GM19239 (cell line): ENCODE measurements at places on chromosomes 2 and 18.

DNA sequence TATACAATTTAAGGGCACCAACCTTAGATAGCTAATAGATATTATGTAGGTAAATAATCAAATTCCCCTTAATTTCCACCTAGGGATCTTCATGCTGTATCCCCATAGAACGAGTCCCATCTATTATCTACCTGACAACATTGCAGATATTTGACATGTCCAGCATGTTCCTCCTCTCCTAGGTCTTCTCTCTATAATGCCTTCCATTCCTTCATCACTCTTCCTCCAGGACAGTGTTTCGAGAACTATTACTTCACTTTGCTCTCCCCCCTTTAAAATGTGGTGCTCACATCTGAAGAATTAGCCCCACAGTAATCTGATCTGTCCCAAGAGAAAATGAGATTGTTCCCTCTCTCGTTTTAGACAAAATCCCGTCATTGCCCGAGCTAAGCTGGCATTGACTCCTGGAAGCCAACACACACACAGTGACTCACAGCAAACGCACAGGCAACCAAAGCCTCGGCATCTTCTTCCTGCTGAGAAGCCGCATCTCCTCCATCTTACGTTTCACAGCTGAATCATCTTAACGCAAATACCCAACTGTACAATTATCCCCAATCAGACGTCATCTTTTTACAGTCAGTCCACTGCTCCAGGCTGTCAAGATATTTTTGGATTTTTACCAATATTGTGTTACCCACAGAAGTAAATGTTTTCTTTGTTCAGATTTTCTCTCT is 162.9 kb upstream of the AGAP1 start:
- DNase-seq = no peak

GRCh38 chr2:28950941-28951630 is 30.0 kb upstream of the TOGARAM2 start:
- no peak for DNase-seq

DNA sequence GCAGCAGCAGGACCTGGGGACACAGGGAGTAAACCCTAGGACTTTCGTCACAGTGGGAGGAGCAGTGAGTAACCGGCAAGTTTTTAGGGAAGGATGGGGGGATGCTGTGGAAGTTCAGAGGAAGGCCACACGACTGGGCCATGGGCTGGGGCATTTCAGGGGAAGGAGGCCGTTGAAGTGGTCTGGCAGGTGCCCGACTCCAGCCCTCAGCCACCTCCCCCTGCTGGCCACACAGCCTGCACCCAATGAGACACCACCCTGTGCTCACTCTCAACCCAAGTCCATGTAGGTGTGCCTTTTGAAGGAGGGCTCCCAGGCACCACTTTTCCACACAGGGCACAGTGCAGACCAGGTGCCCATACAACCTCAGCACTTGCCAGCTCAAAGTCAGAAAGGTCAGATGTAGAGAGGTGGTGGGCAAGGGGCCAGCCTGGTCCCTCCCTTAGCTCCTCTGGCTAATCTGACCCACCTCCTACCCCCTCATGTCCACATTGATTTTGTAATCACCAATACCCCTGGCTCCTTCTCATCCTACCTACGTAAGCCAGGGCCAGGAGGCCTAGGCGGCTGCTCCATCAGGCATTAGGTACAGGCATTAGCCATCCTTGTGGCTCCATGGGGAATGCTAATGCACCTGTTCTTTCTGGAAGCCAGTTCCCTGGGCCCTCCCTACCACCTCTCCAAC is 211.2 kb downstream of the SMAD2 start:
- DNase-seq = no peak

- no peak for DNase-seq
Measured at GRCh38 chr18:67919316-67919715, 402.8 kb upstream of the DSEL start.

DNA sequence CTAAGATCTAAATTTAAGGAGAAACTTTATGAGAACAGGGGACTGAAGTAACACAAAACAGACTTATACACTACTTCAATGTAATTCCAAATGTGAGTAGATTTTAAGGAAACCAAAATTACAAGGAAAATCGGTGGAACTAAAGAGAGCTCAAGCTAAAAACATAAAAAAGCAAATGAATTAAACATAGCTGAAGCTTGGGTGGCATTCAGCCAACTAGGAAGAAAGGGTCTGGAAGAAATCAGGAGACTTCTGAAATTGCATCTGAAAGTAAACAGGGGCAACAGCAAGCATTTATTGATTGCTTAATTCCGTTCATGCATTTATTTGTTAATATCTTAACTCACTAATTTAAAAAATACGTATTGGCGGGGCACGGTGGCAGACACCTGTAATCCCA is 727.3 kb upstream of the PKDCC start:
- no peak for DNase-seq

DNA sequence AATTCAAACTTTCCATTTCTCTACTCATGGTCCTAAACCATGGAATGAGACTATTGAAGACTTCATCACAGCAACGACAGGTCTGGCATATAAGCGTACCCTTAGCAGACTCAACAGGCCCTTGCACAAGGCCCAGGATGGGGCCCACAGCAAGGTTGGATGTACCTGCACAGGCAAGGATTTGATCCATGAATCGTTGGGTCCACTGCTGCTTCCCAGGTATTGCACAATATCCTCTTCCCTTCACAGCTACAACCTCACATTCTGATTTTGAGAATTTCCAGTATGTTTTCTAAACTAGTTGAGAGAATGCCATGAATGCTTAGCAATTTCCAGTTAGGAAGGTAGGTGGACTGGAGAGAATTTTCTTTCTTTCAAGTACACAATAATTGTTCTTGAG is 515.8 kb downstream of the SUCLG1 start:
- no peak for DNase-seq

GRCh38 chr2:188119112-188119838 is 172.4 kb upstream of the GULP1 start:
- no peak for DNase-seq

DNA sequence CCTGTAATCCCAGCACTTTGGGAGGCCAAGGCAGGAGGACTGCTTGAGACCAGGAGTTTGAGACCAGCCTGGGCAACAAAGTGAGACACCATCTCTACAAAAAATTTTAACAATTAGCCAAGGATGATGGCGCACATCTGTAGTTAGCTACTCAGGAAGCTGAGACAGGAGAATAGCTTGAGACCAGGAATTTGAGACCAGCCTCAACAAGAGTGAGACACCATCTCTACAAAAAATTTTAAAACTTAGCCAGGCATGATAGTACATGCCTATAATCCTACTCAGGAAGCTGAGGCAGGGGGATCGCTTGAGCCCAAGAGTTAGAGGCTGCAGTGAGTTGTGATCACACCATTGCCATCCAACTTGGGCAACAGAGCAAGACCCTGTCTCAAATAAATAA is 7.0 kb downstream of the MEMO1 start:
- DNase-seq = no peak

GRCh38 chr2:238132463-238133450 is 5.7 kb upstream of the KLHL30 start:
- no peak for DNase-seq

GRCh38 chr2:43460611-43461365 is 135.1 kb downstream of the THADA start:
- DNase-seq = no peak

GRCh38 chr2:231359948-231360347 is 35.6 kb upstream of the B3GNT7 start:
- DNase-seq = no peak

DNA sequence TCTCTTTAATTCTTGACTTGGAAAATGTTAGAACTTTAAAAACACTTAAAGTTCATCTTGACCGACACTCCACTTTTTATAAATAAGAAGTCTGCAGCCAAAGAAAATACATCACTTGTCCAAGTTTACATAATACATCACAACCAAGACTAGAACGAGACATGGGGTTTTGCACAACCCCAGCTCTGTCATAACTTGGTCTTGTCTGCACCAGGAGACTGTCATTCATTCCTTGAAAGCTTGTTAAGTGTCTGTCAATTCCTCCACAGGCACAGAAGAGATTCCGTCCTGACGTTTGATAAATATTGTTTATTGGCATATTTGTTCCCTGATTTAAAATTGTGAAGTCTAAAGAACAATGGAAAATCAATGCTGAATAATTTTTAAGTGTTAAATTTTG is 139.5 kb upstream of the SETBP1 start:
- no peak for DNase-seq

- DNase-seq = no peak
Measured at GRCh38 chr2:146228020-146228393, 1616.8 kb upstream of the ACVR2A start.
